ENCODE measurements at places on chromosomes 4 and X. TPM values are rescaled to one million over a fixed set of nuclear protein-coding genes. Genes with fewer than 3 reads are reported as not detected.

GRCh38 chr4:122044501-122044900, 92.6 kb upstream of the TRPC3 start:
- H3K27ac ChIP-seq: no peak overlapping the region
- no peaks in the 10 kb centered on the region for H3K4me1 ChIP-seq
- H3K4me3 ChIP-seq: no peak overlapping the region
- DNase-seq: no peak

GRCh38 chrX:100600758-100601157, 16.0 kb downstream of the TNMD start:
- no peaks in the 10 kb centered on the region for H3K36me3 ChIP-seq
- no peak overlapping the region for H3K27ac ChIP-seq
- H3K4me1 ChIP-seq: no peaks in the 10 kb centered on the region

DNA sequence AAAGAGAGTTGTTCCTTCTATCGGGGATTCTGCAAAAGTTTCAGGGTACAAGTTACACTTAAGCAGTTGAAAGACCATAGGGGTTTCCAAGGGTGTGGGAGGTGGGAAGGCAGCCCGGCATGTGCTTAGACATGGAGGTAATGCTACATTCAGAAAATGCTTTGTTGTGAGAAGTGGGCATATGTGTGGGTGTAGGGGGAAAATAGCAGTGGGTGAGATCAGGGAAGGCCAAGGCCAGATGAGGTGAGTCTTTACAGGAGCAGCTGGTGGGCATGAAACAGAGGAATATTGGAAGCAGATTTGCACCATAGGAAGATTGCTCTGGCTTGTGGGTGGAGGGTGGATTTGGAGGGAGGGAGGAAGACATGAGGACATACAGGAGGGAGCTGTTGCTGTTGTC, 8.3 kb downstream of the CYTL1 start:
- H3K4me1 ChIP-seq: no peaks in the 10 kb centered on the region
- no peaks in the 10 kb centered on the region for H3K27me3 ChIP-seq
- H3K36me3 ChIP-seq: no peaks in the 10 kb centered on the region
- DNase-seq: no peak
- no peak overlapping the region for H3K27ac ChIP-seq
- no peak overlapping the region for H3K4me3 ChIP-seq

DNA sequence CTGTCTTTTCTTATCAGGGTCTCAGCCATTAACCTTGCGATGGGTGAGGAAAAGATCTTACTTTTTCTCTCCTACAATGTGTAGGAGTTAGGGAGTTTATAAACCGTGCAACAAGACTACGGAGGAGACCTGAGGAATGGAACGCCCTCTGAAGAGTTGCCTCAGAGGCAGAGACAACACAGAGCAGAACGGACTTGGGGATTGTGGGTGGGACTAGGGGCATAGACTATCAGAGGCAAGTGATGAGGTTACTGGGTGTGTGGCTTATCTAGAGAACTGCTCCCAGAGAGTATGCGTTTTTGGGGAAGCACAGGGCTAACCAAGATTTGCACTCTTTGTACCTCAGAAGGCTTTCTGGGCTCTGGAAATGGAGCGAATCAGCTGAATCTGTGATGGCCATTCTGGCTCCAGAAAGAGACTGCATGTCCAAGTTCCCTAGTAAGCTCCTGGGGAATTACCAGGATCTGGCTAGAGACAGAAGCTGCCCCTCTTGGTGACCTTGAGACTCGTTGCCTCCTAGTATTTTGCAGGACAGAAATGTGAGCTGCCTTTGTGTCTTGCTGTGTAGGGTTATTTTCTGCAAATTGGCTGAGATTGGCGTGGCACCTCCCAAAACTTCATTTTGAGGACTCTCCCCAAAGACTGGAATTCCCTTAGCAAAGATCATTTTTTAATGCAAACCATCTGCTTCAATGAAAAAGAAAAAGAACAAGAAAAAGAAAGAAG, 118.9 kb downstream of the ARSF start:
- no peak overlapping the region for H3K4me3 ChIP-seq
- peaks cover 6% of the 10 kb centered on the region for H3K4me1 ChIP-seq
- peaks cover 7% of the 10 kb centered on the region for H3K27me3 ChIP-seq
- no peaks in the 10 kb centered on the region for H3K36me3 ChIP-seq

GRCh38 chrX:67585401-67585800, 41.6 kb downstream of the AR start:
- no peaks in the 10 kb centered on the region for H3K36me3 ChIP-seq
- no peak overlapping the region for H3K27ac ChIP-seq
- no peak for DNase-seq
- H3K27me3 ChIP-seq: peaks cover 4% of the 10 kb centered on the region
- H3K4me1 ChIP-seq: peaks cover 4% of the 10 kb centered on the region

- peaks cover 4% of the 10 kb centered on the region for H3K36me3 ChIP-seq
- H3K27ac ChIP-seq: no peak overlapping the region
- DNase-seq: no peak
- H3K27me3 ChIP-seq: no peaks in the 10 kb centered on the region
Observed at GRCh38 chr4:123671636-123672404, 275.2 kb downstream of the SPRY1 start.

DNA sequence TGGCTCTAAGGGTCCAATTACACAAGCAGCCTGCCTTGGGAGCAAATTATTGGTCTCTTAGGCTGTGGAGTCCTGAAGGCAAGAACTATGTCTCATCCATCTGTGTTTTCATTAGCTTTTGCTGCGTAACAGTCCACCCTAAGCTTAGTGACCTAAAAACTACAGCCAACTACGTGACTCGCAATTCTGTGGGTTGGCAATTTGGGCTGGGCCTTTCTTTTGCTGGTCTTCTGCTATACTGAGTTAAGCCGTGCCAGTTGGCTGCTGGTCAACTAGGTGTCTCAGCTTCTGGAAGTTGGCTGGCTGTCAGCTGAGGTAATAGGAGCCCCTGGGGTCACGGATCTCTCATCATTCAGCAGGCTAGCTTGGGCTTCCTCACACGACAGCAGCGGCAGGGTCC, 205.6 kb upstream of the S100G start:
- H3K27ac ChIP-seq: no peak overlapping the region
- H3K27me3 ChIP-seq: peaks cover 19% of the 10 kb centered on the region
- H3K4me3 ChIP-seq: no peak overlapping the region
- no peaks in the 10 kb centered on the region for H3K4me1 ChIP-seq
- no peaks in the 10 kb centered on the region for H3K36me3 ChIP-seq

Gene ETDA
- polyA plus RNA-seq: not detected

Data from muscle of leg (tissue), 16 donors.